ENCODE measurements at places on chromosomes 1 and 21. TPM values are rescaled to one million over a fixed set of nuclear protein-coding genes. Genes with fewer than 3 reads are reported as not detected.

The PODN gene
- total RNA-seq = not detected

The CLCNKB gene
- total RNA-seq = 0.10 TPM

The ERVH48-1 gene
- not detected for total RNA-seq

The MTF2 gene
- total RNA-seq = 12.5 TPM

The OR2T34 gene
- total RNA-seq = not detected

The HSD3B2 gene
- not detected for total RNA-seq

Data from A549 treated with GW870086 at 1 μM for 4 hours (cell line).